ENCODE measurements at places on chromosomes 11 and 22.
A peak's percentile ranks its signal among the peaks of the same experiment; 100 is the strongest.

GRCh38 chr11:30510750-30511149 is 75.4 kb downstream of the MPPED2 start:
- DNase-seq, result no peak

DNA sequence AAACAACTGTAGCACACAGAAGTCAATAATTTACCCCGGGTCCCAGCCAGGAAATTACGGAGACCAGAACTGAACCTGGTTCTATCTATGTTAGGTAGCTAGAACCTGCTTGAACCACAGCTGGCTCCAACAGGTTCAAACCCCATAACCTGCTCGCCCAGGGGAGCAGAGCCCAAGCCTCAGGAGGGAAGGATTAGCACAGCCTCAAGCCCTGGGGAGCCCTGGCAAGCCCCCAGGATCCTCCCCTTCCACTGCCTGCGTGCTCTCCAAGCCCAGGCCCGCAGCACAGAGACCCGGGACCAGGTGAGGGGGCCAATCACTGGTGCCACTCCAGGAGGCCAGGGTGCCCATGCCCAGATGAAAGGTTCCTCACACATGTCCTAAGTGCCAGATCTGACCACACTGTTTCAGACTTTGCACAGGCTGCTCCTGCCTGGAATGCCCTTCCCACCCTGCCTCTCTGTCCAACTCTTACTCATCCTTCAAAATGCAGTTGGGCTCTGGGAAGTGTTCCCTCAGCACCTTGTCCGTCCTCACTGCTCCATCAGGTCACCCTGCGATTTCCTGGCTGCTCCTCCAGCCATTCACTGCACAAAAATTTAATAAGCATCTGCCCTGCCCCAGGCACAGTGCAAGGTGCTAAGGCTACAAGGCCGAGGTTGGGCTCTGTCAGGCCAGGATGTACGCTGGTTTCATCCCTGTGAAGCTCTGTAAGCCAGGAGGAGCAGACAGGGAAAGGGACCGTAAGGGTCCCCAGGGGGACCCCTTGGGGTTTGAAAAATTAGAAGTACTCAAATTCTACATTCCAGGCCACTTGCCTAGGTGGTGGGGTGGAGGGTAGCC is 32.2 kb downstream of the ARRB1 start:
- no peak for DNase-seq

- no peak for DNase-seq
Measured at GRCh38 chr11:127034973-127035372, 34.4 kb upstream of the KIRREL3 start.

DNA sequence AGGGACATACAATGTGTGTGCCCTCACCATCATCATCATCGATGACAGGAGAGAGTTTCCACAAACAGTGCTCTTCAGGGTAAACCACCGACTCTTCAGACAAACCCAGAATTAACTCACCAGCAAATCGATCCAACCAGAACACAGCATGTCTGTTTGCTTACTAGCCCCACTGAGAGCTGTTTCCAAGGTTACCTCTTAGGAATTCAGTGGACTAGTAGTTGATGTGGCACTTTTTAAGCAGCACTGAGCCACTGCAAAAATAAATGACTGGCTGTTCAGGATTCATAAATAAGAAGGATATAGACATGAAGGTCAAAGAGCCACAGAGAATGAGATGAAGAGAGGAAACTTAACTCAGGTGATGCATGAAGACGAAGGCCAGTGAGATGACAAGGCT is 83.1 kb downstream of the PARVA start:
- no peak for DNase-seq

DNA sequence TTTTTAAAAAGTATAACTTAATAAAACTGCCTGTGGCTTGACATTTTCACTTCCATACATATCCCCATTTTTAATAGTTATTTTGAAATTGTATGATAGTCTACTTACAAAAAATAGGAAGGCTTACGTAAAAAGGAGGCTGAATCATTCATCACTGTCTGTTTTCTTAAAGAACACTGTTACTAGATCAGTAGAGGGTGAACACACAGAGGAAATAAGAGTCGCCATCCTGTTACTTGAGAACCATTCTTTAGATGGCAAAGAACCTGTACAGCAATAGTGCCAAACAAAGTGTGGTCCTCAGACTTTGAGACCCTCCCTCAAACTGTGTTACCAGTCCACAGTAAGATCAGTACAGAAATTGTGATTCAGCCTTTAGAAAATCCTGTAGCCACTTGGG is 180.7 kb downstream of the PGR start:
- DNase-seq, result no peak

DNA sequence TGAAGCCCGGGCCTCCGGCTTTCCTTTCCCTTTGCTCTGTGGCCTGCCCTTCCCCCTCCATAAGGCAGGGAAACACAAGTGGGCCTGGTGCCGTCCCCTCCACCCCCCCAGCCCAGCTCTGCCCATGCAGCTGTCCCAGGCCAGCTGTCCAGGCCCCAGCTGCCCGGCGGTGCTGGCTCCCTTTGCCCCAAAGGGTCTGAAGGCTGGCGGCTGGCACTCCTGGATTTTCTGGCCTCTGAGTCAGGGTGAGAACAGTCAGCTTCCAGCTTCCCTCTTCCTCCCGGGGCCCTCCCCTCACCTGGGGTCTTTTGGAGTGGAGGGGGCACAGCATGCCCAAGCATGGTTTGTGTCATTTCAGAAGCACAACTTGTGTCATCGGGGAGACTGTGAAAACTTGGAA is 27.8 kb downstream of the CD82 start:
- DNase-seq, result no peak

GRCh38 chr11:70470127-70470526 is 71.8 kb downstream of the CTTN start:
- DNase-seq, result no peak

- DNase-seq, result no peak
Measured at GRCh38 chr11:27330633-27331270, 32.3 kb downstream of the CCDC34 start.

DNA sequence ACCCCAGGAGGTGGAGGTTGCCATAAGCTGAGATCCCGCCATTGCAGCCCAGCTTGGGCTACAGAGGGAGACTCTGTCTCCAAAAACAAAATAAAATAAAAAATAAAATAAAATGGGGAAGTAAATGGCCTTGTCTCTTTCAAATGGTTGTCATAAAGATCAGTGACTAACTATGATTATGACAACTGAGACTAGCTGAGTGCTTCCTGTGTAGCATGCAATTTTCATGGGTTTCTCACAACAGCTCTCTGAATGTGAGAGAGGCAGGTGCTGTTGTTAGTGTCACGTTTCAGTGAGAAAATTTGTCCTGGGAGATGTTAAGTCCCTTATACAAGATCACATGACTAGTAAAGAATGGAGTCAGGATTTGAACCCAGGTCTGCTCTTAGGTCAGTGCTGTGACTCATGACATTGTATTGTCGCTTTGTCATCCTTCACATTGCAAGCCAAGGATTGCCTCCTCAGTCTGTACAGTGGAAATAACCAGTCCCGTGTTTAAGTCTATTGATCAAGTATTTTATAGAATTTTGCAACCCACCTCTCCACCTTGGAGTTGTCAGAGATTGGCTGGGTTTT is 163.3 kb upstream of the CCDC90B start:
- no peak for DNase-seq

DNA sequence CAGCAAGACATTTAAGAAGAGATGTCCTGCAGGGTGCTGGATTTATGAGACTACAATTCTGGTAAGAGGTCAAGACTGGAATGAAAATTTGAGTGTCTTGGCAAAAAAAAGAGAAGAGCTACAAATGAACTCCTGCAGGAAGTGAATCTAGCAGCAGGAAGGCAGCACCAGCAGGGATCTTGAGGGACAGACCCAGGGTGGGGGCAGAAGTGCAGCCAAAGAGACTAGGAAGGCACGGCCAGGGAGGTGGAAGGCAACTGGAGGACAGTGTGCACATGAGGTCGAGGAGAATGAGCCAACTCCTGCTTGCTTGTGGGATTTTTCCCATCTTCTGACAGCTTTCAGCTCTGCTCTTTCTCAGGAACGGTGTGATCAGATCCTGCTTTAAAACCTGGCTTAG is 263.2 kb downstream of the BUD13 start:
- no peak for DNase-seq

DNA sequence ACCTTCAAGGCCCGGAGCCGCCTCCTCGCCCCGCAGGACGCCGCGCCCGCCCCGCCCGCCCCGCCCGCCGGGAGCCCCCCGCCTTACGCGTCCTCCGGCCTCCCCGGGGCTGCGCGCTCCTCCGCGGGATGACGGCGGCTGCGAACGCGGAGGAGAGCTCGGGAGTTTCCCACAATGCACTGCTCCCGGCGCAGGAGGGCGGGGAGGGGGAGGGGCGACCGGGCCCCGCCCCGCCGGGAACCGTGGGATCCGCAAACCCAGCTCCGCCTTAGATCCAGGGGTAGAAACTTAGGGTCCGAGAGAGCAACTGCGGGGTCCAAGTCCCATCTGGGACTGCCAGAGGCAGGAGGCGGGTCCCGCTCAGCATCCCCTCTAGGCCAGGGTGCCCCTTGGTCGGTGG is at the start of gene CEND1:
CEND1 (minus strand) TSS at position 148 of the 400 bp plus-strand sequence. CDS start 1,514 bp downstream, outside the sequence.
- DNase-seq, result no peak

GRCh38 chr11:82303671-82304070 is 430.0 kb downstream of the FAM181B start:
- DNase-seq, result no peak

DNA sequence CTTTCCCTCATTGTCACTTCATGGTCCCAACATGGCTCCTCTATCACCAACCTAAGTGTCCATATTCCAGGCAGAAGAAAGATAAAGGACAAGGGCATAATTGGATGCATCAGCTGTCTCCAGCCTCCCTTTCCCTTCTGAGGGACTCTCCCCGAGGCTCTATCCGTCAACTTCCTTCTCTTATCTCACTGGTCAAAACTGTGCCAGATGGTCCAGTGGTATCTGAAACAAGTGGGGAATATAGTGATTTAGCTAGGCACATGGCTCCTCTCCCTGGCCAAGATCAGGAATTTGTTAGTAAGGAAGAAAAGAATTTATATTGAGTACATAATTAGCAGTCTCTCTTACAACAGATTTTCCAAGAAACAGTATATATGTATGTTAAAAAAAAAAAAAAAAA is 12.6 kb upstream of the SPON1 start:
- DNase-seq, result no peak

- DNase-seq, result no peak
Measured at GRCh38 chr22:49179886-49180682, 647.6 kb downstream of the BRD1 start.

- peak; percentile 9 for DNase-seq
Measured at GRCh38 chr11:2518983-2519340, 74.2 kb downstream of the KCNQ1 start.

- DNase-seq, result no peak
Measured at GRCh38 chr11:14362611-14363010, 3.6 kb upstream of the RRAS2 start.

DNA sequence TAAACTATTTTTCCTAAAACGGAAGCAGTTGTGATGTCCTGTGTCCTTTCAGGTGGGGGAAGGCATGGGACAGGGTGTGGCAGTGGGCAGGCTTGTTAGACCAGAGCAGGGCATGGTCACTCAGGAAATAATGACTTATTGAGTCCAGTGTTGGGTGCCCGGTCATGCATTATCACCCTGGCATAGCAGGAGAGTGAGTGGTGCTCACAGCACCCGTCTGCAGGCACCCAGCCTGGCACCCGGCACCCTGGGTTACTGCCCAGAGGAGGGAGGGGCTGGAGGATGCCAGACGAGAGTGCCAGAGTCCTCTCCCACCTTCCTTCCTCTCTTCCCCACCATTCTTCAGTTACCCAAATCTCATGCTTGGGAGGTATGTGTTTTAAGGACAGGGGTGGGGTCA is 59.1 kb downstream of the ST3GAL4 start:
- DNase-seq, result no peak

- DNase-seq, result no peak
Measured at GRCh38 chr11:77592727-77593126, 3.0 kb downstream of the AQP11 start.

DNA sequence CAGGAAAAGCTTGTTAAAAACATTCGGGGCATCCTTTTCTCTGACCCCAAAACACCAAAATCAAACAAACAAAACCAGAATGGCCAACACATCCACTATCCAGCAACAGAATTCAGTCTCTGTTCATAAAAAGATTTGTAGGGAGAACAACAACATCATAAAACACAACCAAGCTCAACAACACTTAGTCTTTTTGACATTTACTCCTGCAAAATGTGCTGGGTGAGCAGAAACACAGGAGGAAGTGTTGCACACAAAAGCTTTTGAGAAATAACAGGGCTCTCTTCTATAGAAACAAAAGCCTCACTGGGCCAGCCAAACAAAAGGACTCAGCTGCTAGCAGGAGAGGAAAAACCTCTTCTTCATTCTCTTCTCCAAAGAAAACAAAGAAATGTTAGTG is 736.0 kb upstream of the CCDC90B start:
- no peak for DNase-seq

GRCh38 chr11:78138694-78139421 is 568 bp downstream of the ALG8 start:
- no peak for DNase-seq

DNA sequence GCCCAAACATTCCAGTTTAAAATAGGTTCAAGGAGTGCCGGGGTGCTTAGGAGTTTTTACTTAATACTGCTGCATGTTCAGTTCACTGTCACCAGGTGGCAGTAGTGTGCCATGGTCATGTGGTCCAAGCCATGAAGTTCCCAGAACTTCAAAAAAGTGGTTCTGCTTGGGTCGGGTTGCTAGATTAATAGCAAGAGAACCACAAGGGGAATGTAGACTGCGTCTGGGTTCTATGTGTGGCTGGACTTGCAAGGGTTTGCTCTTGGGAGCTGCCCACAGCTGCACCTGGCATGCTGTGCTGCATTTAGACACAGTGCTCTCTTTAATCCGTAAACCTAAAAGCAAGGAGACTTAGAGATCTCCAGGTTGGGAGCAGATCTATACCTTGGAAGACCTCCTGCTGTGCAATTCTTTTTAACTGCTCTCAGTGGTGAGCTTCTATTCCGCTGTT is 6.5 kb upstream of the SPON1 start:
- peak; percentile 53 for DNase-seq

- no peak for DNase-seq
Measured at GRCh38 chr22:48250937-48251530, 1488.6 kb downstream of the TBC1D22A start.

- DNase-seq, result no peak
Measured at GRCh38 chr11:120815319-120816100, 208.4 kb upstream of the TBCEL start.

DNA sequence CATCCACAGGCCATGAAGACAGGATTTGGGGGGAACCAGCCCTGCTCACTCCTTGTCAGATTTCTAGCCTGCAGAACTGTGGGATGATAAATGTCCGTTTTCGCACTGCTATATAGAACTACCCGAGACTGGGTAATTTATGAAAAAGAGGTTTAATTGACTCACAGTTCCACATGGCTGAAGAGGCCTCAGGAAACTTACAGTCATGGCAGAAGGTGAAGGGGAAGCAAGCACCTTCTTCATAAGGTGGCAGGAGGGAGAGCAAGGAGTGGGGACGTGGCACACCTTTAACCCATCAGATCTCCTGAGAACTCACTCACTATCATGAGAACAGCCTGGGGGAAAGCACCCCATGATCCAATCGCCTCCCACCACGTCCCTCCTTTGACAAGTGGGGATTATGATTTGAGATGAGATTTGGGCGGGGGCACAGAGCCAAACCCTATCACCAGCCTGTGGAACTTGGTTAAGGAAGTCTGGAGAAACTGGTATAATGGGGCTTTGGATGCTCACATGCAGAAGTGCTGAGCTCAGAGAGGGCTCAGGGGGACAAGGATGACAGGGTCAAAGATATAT is 50.7 kb downstream of the MYEOV start:
- DNase-seq, result no peak

- no peak for DNase-seq
Measured at GRCh38 chr11:43802509-43802908, 78.1 kb upstream of the ALKBH3 start.

Data from CD4-positive, alpha-beta T cell treated with Interleukin-15 for 1 hour (primary cell).